ENCODE measurements at places on chromosomes 7 and 10.

GRCh38 chr7:121371883-121372282 is 24.2 kb downstream of the FAM3C start:
- DNase-seq: no peak

DNA sequence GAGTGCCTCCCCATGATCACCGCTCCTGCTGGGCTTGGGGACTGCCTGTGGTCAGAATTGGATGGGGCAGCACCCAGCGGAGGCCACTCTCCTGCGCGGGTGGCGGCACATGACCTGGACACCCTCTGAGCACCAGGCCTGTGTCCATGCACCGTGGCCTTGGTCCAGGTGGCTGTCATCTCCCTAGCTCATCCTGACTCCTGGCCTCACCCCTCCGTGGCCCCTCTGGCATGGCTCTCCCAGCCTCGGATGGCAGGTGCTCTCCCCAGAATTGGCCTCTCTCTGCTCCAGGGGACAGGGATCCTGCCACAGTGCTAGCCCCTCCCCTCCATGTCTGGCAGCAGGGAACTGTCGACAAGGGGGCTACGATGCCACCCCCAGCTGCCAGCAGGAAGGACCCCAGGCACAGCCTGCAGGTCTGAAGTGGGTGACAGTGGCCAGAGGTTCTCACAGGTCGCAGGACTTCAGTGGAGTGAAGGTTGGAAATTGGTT is 37.2 kb upstream of the BTBD16 start:
- no peak for DNase-seq

GRCh38 chr7:113202284-113202683 is 83.9 kb upstream of the SMIM30 start:
- no peak for DNase-seq

- peak; percentile 58 for DNase-seq
Measured at GRCh38 chr10:102714621-102715455, at the start of gene SFXN2. SFXN2 (plus strand) TSS chr10:102714636; CDS start chr10:102726637, 12,001 bp downstream.

GRCh38 chr10:110456046-110456445 is 41.7 kb upstream of the DUSP5 start:
- DNase-seq: no peak

- no peak for DNase-seq
Measured at GRCh38 chr10:105577865-105578607, 936.9 kb downstream of the SORCS3 start.

DNA sequence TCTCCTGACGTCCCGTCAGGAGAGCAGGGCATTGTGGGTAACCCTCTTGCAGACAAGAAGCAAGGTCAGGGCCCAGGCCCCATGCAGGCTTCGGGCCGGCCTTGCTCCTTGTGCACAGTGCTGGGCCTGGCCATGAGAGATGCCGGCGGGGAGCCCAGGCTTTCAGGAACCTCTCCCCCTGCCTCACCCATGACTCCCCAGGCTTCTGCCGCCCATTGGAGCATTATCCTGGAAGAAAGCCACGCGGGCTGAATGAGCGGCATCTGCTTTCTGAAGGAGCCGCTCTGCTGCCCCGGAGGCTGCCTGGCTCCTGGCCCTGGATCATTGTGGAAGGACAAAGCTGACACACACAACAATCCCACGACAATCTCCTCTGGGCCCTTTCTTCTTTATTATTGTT is 233.5 kb downstream of the TCF7L2 start:
- DNase-seq: no peak

GRCh38 chr10:104096692-104097091 is 11.0 kb upstream of the COL17A1 start:
- no peak for DNase-seq

DNA sequence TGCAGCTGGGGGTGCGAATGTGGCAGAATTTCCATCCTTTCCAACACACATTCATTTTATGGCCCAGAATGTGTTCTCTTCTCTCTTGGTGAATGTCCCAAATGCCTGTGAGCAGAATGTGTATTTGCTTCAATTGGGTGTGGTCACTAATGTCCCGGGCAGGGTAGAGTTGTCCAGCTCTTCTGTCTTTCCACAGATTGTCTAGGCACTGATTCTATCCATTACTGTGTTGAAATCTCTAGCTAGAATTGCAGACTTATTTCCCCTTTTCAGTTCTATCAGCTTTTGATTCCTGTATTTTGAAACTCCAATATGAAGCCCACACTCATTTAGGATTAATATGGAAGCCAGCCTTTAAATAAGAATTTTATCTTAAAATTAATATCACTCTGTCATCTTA is 14.0 kb upstream of the AKR1E2 start:
- DNase-seq: no peak

GRCh38 chr7:157558875-157559595 is 222.2 kb downstream of the DNAJB6 start:
- DNase-seq: no peak

GRCh38 chr7:151137791-151138152 is 29.7 kb downstream of the GBX1 start:
- no peak for DNase-seq

DNA sequence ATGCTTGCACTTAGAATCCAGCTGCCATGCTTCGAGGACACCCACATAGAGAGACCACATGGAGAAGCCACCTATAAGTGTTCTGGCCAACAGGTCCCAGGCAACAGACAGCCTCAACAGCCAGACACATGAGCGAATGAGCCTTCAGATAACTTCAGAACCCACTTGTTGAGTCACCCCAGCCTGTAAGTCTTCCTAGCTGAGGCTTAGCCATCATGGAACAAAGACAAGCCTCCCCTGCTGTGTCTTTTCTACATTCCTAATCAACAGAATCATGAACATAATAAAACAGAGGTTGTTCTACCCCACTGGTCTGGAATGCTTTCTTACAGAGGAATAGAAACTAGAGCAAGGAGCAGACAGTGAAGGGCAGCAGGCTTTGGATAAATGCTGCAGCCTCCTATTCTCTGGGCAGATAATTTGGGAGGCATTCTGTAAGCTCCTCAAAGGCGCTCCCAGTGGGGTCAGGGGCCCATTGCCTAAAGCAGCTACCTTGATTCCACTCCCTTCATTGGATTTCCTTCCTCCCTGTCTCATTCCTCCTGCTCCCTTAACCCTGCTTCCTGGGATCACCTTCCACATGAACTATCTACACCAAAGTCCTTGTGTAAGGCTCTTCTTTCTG is 4.6 kb downstream of the TLL2 start:
- no peak for DNase-seq

GRCh38 chr10:73019100-73019499 is 64.5 kb upstream of the PLA2G12B start:
- no peak for DNase-seq

DNA sequence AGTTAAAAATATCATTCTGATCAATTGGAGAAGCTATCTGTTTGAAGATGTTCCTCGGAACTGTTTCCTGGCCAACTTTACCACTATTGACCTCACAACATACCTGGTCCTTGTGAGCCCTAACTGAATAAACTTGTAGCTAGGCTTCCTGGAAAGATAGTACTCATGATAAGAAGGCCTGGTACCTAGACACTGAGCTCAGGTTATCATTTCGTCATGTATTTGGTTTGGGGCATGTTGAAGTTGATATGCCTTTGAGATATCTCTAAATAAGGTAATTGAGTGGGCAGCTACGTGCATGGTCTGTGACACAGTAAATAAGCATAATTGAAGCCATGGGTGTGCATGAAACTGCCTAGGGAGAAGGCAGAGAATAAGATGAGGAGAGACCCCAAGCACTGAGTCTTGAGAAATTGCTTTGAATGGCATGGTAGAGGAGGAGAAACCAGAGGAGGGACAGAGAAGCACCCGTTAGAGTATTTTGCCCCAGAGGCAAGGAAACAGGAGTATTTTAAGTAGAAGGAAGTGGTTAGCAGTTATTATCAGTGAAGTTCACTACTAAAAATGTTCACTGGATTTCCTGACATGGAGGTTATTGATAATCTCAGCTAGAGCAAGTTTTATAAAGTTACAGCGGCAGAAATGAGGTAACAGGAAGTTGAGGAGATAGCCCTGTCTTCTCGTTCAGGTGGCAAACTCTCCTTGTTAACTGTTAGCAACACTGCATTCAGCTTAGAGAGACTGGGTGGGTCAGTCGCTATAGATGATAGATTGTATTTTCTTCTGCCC is 55.6 kb downstream of the CC2D2B start:
- DNase-seq: peak; percentile 48

DNA sequence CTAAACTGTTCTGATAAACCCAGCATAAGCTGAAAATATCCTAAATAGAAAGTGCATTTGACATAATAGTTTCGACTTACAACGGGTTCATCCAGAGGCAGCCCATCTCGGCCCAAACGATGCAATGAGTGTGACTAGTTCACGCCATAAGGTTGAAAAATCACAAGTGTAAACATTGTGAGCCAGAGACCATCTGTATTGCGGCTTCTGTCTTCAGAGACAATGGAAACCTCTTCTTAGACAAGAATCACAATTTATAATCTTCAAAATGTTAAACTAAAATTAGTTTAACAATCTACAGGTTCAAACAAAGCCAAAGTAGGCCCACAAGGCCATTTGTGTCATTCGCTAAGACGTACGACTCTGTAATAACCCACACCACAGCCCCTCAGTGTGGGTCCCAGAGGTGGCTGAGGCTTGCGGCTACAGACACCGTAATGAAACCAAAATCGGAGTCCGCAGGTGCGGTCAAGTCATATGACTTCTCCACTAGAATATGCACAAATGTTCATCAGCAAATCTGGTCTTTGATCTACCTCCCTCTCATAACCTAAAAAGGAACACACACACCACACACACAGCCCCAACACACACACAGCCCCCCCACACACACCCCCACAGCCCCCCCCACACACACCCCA is 81.8 kb downstream of the DIP2C start:
- DNase-seq: no peak

- DNase-seq: peak; percentile 12
Measured at GRCh38 chr10:106836933-106837663, 327.4 kb downstream of the SORCS1 start.

GRCh38 chr7:24504040-24504439 is 69.2 kb upstream of the PALS2 start:
- no peak for DNase-seq

GRCh38 chr10:114584419-114584818 is 73.7 kb downstream of the ABLIM1 start:
- DNase-seq: no peak

GRCh38 chr7:151894111-151895007 is 17.4 kb upstream of the PRKAG2 start:
- DNase-seq: no peak

GRCh38 chr10:88386204-88386788 is 196.8 kb downstream of the RNLS start:
- DNase-seq: peak; percentile 10

GRCh38 chr10:66625709-66626590 is 299.9 kb upstream of the LRRTM3 start:
- DNase-seq: no peak

GRCh38 chr10:72736176-72736827 is 44.4 kb downstream of the MCU start:
- no peak for DNase-seq

DNA sequence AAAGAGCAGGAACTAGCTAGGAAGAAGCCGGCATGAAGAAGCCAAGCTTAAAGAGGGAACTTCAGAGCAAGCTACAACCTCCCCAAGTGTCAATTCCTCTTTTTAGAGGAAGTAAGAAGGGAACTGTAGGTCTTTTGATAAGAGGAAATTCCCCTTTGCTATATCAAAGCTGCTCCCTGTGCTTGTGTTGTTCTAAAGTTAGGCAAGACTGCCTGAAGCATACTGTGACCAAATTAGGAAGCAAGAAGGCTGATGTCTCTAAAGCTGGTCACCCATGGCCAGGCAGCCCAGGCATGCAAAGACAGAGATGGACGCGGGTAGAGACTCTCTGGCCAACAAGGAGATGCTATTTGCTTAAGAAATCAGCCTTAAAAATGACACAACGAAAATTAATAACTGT is 87.9 kb downstream of the RNF216 start:
- peak; percentile 41 for DNase-seq

GRCh38 chr7:80210400-80210799 is 75.8 kb downstream of the GNAI1 start:
- DNase-seq: no peak

GRCh38 chr7:157211690-157212089 is 73.0 kb downstream of the UBE3C start:
- DNase-seq: peak; percentile 12

DNA sequence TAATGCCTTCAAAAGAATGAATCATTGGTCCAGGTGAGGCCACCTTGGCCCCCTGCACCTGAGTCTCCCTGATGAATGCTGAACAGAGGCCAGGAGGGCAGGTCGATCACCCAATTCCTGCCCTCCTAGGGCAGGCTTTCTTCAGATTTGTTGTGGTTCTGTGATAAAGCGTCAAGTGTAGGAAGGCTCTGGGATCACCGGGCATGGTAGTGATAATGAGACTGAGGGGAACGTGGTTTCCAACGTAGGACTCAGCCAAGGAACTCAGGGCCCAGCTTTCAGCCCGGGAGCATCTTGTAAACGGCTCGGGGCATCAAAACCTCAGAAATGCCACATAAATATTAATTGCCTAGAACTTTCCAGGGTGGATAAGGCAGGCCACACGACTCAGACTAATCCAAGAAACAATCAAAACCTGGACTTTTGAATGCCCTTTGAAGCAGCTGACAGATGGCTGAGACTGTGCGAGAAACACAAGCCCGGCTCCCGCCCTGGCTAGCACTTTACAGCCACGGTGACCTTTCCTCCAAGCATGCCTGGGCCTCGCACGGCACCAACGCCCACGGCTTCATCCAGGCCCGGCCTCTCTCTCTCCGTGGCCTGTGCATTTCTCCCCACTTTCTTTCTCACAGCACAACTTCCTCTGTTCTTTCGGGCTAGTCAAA is 239.3 kb upstream of the GRB10 start:
- DNase-seq: no peak

DNA sequence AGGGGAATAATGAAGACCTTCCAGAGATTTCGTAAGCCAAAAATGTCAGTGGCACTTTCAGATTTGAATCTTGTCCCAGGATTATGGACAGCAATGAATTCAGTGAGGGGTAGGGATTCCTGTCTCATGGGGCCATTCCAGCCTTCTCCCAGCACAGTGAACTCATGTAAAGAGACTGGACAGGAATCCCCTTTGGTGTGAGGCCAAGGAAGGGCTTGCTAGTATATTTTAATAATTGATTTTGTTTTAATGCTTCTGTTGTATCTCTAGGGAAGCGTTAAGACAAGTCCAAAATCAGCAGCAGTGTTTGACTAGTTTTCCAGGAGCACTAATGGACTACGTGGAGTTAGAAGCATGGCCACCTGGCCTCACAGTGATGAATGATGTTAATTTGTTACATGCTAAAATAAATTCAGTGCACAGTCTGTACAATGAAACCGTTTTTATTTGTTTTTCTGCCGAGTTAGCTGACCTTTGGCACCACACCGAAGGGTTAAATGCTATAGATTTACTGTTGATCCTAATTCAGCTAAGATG is 214.0 kb upstream of the DKK1 start:
- DNase-seq: no peak

DNA sequence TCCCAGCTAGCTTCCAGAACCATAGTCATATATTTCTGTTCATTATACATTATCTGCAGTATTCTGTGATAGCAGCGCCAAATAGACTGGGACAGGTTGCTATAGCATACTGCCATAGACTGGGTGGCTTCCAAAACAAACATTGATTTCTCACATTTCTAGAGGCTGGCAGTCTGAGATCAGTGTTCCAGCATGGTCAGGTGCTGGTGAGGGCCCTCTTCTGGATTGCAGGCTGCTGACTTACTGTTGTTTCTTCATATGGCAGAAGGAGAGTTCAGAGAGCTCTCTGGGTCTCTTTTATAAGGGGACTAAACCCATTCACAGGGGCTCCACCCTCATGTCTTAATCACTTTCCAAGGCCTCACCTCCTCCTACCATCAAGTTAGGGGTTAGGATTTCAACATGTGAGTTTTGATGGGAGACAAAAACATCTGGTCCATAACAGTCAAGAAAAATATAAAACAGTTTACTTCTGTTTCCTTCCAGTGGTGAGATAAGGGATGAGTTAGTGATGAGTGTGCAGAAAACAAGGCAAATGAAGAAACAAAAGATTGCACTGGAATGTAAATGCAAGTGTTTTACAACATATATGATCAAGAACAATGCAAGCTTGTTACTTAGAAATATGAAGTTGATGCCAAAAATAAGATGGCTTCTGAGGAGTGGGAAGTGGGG is 399.0 kb upstream of the C7orf33 start:
- peak; percentile 59 for DNase-seq
